H7 (cell line): ENCODE measurements at places on chromosomes 12 and 14. TPM values are rescaled to one million over a fixed set of nuclear protein-coding genes. Genes with fewer than 3 reads are reported as not detected.

- DNase-seq = no peak
Observed at GRCh38 chr14:105221598-105222178, 26.6 kb upstream of the BTBD6 start.

GRCh38 chr14:77011245-77011644 is 17.3 kb downstream of the IRF2BPL start:
- peak; percentile 50 for DNase-seq

DNA sequence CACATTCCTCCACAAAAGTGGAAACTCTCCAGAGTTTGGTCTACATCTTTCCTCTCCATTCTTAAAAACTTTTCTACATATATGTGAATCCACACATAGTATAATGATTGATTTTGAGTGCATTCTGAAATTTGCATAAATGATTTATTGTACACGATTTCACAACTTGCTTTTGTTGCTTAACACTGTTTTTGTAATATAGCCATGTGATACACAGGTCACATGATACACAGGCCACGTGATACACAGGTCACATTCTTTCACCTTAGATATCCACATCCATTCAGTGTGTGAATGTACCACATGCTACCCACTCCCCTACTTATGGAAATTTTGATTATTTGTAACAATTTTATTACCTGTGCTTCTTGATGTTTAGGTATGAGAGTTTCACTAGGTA is 319.1 kb downstream of the ZFP36L1 start:
- DNase-seq = no peak

Gene PRKD1
- 1.7 and 3.2 TPM in 2 replicates for total RNA-seq

GRCh38 chr14:36807727-36808126 is 146.1 kb downstream of the PAX9 start:
- no peak for DNase-seq

- no peak for DNase-seq
Observed at GRCh38 chr12:32031109-32031508, 71.9 kb downstream of the RESF1 start.

DNA sequence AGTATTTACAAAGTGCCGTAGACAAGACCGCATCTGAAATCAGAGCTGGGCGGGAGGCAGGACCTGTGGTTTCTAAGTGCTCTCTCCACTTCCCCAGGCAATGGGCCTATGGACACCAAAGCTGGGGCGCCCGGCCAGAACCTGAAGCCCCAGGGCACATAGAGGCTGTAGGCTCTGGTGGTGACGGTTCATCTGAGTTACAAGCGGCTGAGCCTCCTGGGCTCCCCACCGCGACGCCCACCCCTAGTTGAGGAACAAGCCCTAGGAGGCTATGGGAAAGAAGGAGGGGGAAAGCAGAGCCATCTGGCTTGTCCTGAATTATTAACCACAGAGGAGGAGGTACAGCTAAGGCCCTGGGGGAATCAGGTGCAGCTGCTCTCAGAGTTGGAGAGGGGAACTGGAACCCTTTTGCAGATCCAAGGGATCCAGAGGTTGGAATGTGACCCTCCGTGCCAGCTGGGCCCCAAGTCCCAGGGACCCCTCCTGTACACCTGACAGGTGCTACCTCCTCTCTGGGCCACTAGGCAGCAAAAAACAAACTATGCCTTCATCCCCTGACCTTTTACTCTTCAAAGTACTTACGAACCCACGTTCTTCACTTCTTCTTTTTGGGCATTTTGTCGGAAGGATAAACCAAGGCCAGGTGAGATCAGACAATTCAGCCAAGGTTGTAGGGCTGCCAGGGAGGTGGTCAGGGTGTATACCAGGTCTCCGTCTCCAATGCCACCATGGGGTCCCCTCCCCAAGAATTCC is 77.2 kb downstream of the ARL6IP4 start:
- DNase-seq = no peak

DNA sequence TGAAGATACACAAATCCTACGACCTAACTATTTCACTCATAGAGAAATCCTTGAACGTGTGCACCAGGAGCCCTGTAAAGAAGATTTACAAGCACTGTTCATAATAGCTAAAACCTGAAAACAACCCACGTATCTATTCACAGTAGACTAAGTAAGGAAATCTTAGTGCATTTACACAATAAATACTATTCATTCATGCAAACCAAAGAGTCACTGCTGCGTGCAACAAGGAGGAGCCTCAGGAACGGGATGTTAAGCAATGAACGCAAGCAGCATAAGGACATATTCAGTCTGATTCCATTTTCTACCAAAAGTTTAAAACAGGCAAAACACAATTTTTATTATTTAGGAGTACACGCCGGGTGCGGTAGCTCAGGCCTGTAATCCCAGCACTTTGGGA is 176.6 kb downstream of the TTC7B start:
- no peak for DNase-seq

GRCh38 chr12:76957301-76957700 is 78.5 kb upstream of the CSRP2 start:
- no peak for DNase-seq

Gene WSCD2
- total RNA-seq = 1.7 and 1.8 TPM in 2 replicates

Gene PTPN6
- total RNA-seq = 25.0 and 34.3 TPM in 2 replicates

- no peak for DNase-seq
Observed at GRCh38 chr12:22340143-22340542, 5.6 kb upstream of the ST8SIA1 start.

- peak; percentile 63 for DNase-seq
Observed at GRCh38 chr12:31323391-31324115, 2.4 kb downstream of the SINHCAF start.

DNA sequence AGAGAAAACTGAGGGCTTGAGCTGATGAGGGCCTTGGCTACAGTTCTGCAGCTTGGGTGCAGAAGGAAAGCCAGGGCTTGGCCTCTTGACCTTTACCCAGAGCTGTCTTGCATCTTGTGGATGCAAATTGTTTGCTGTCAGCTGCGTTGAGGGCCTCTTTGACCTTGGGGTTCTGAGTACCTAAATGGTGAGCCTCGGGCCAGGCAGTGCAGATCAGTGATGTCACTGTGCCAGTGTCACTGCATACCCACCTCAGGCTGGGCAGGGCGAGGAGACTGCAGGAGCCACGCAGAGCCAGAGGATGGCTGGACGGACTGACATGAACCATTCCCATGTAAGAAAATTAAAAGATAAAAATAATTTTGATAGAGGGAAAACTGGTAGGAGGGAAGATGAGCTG is 18.6 kb downstream of the ESRRB start:
- DNase-seq = no peak

DNA sequence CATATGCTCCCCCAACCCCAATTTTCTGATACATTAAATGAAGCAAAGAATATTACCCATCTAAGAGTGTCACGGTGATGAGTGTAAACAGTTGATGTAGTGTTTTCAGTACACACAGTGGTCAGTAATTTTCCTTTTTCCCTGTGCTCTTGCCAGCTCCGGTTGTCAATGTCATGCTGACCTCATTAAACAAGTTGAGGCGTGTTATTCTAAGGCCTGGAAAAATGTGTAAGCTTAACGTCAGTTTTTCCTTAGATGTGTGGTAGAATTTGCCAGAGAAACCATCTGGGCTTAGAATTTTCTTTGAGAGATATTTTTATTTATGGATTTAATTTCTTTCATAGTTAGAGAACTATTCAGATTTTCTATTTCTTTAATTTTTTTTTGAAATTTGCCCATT is 11.7 kb upstream of the SERPINA6 start:
- no peak for DNase-seq

DNA sequence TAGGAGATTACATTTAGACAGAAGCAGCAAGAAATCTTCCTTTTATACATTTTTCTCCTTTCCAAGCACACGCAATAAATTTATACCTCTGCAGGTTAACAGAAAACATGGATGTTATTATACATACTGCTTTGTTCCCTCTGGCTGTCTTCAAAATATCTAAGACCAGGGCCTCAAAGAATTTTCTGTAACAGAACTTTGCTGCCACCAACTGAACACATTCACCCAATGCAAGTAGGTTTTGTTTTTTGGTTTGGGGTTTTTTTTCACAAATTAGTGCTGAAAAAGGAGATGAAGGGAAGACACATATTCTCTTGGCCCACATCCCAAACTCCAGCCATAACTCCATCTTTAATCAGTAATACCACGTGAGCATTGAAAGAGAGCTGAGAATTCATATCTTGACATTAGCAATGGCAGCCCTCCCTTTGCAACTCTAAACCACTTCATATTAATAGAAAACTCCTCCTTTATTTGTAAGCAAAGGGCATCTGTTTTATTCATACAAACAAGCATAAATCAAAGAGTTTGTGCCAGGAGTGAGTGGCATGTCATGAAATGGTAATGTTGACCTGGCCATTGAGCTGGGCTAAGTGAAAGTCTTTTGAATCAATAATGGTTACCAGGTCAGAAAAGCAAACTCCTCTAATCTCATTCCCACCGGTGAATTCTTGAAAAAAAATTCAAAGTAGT is 150.8 kb upstream of the FSCB start:
- peak; percentile 16 for DNase-seq

- DNase-seq = no peak
Observed at GRCh38 chr12:1536817-1537216, 57.6 kb downstream of the FBXL14 start.

GRCh38 chr14:65032319-65032718 is 45.6 kb downstream of the FNTB start:
- DNase-seq = no peak

DNA sequence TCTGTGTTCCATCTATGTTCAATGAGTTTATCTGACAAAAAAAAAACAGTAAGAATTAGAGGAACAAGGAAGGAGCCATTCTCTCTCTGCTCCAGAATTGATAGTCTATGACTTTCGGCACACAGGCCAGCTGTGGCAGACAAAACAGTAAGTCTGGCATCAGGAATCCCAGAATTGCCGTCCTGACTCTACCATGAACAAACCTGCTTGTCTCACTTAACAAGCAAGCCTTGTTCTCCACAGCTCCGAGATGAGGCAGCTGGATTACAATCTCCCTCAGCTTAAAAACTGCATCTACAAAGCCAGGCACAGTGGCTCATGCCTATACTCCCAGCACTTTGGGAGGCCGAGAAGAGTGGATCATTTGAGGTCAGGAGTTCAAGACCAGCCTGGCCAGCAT is 153.6 kb upstream of the TMCC3 start:
- DNase-seq = no peak

- no peak for DNase-seq
Observed at GRCh38 chr12:92528586-92528985, 174.2 kb upstream of the PLEKHG7 start.

Gene TRIM9
- total RNA-seq = 0.70 and 0.73 TPM in 2 replicates

Gene KRT6C
- total RNA-seq = not detected in 2 replicates

- no peak for DNase-seq
Observed at GRCh38 chr14:91934554-91935285, 12.8 kb downstream of the FBLN5 start.

DNA sequence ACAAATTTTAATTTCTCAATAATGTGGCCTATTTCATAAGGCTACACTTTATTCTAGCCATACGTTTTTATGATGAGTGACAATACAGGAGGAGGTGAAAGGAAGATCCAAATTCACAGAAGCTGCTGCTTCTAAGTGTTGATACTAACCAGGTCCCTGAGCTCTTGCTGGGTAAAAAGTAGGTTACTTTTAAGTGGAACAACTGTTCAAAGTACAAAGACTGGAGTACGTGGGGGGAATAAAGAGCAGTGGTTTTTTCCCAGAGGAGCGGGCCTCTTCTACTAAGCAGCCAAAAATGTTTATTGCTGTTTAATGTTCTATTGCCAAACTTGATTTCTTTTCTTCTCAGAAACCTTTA is 301.8 kb downstream of the AEBP2 start:
- no peak for DNase-seq

GRCh38 chr14:85315733-85316290 is 214.1 kb upstream of the FLRT2 start:
- no peak for DNase-seq

Gene TMEM179
- total RNA-seq = 1.9 and 3.2 TPM in 2 replicates

- DNase-seq = peak; percentile 8
Observed at GRCh38 chr12:38154096-38155019, 162.2 kb upstream of the ALG10B start.

Gene GPR65
- total RNA-seq = not detected in 2 replicates

Gene SALL2
- total RNA-seq = 123 and 170 TPM in 2 replicates

Gene RNASE7
- not detected in 2 replicates for total RNA-seq

Gene SIRT4
- total RNA-seq = 3.1 and 4.1 TPM in 2 replicates

Gene SLC17A8
- not detected in 2 replicates for total RNA-seq

- DNase-seq = no peak
Observed at GRCh38 chr12:40834321-40834720, 142.1 kb downstream of the CNTN1 start.

- DNase-seq = peak; percentile 63
Observed at GRCh38 chr12:70733385-70733784, 96.2 kb upstream of the PTPRB start.

DNA sequence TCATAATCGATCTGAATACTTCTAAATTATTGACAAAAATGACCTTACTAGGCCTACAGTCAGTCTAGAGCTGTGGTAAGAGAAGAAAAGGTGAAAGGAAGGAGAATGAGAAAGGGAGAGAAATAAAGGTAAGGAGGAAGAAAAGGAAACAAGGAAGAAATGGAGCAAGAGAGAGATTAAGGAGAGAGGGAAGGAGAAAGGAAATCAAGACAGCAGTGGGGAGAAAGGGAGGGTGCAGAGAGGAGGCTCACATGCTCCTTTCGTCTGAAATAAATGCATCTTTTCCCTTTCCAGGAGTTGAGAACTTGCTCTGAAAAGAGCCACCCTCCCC is 3.7 kb downstream of the RNASE9 start:
- DNase-seq = no peak
